ENCODE measurements at places on chromosomes 5 and 9. TPM values are rescaled to one million over a fixed set of nuclear protein-coding genes. Genes with fewer than 3 reads are reported as not detected.

DNA sequence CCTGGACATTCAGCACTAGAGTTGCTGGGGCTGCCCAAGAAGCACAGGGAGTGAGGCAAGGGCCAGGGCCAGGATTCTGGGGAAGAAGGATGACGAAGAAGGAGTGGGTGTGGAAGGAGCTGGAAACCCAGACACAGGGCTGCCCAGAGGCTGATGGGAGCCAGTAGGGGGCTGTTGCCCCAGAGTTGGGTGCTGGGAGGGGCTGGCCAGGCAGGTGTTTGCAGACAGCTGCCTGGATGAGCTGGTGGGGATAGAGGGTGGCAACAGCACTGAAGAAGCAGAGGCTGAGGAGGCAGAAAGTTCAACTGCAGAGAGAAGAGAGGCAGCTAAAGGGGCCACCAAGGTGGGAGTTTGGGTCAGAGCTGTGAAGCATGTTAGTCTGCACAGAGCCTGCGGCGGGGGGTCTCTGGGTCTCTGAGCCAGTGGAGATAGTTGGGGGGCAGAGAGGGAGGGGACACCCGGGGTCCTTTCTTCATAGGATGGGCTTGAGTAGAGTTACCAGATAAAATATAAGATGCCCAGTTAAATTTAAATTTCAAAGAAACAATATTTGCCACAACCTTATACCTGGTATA, 2.5 kb upstream of the AQP7 start:
- H3K4me1 ChIP-seq = no peaks in the 10 kb centered on the region
- no peak for DNase-seq
- H3K27me3 ChIP-seq = no peaks in the 10 kb centered on the region
- no peak overlapping the region for H3K4me3 ChIP-seq
- H3K27ac ChIP-seq = no peak overlapping the region

GRCh38 chr9:73229543-73229942, 77.9 kb downstream of the ANXA1 start:
- H3K4me1 ChIP-seq = no peaks in the 10 kb centered on the region
- DNase-seq = no peak
- H3K36me3 ChIP-seq = no peaks in the 10 kb centered on the region

- DNase-seq = no peak
- no peaks in the 10 kb centered on the region for H3K27me3 ChIP-seq
- H3K4me1 ChIP-seq = no peaks in the 10 kb centered on the region
- H3K36me3 ChIP-seq = no peaks in the 10 kb centered on the region
- no peak within 1 kb of the TSS for H3K27ac ChIP-seq
These were observed at the start of gene PCDHA2 for GRCh38 chr5:140794595-140795258. PCDHA2 (plus strand) TSS chr5:140794852.

Gene C1QTNF3
- 1.0 TPM for total RNA-seq

- no peaks in the 10 kb centered on the region for H3K27me3 ChIP-seq
- H3K4me1 ChIP-seq = no peaks in the 10 kb centered on the region
- H3K27ac ChIP-seq = no peak overlapping the region
- no peak overlapping the region for H3K4me3 ChIP-seq
These were observed 43.7 kb downstream of the ZNF366 start for GRCh38 chr5:72463449-72464052.

DNA sequence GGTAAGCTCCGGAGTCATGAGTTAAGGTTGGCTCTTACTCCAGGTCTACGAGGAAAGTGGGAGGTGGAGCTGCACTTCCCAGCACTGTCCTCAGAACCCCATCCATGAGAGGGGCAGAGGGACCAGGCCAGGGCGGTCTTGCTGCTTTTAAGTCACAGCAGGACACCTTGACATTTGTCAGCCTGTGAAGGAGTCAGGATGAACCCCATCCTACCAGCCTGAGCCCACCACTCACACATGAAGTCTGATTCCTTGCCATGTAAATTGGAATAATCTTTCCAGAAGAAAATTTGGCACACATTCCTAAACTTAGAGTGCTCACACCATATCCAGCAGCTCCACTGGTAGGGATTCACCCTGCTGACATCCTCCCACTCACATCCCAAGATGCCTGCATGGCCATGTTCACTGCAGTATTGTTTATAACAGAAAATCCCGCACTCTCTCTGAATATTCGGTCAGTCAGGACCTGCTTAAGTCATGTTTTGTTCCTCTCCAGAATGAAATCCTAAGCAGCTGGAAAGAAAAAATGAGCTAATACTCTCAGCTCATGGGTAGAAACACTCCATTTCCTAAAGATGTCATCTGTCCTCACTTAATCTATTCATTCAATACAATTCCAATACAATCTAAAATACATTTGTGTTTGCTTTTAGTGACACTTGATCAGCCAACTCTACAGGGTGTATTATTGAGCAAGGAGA, 79.3 kb upstream of the COL5A1 start:
- no peaks in the 10 kb centered on the region for H3K27me3 ChIP-seq
- H3K36me3 ChIP-seq = no peaks in the 10 kb centered on the region
- no peak overlapping the region for H3K4me3 ChIP-seq
- H3K27ac ChIP-seq = no peak overlapping the region
- DNase-seq = no peak

- no peak for DNase-seq
- H3K27ac ChIP-seq = no peak overlapping the region
- H3K36me3 ChIP-seq = no peaks in the 10 kb centered on the region
- H3K4me3 ChIP-seq = no peak overlapping the region
These were observed 59.1 kb upstream of the PJA2 start for GRCh38 chr5:109468737-109469420.

DNA sequence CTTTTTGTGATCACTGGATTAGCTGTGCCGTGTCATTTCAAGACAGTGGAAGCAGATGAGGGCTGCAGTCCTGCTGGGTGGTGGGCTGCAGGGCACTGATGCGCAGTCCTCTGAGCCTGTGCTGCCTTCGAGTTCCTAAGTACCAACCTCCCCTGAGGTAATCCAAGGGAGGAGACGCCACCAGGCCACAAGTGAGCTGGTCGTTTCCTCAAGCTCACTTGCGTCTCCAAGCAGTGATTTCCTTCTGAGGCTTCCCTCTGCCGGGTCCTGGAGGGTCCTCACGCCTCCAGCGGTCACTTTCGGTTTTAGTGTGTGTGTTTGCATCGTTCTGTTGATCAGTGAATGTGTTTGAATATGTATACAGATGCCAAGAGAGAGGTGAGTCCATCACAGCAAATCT, 115.7 kb downstream of the TRIO start:
- DNase-seq = no peak
- H3K36me3 ChIP-seq = no peaks in the 10 kb centered on the region
- peak overlapping the region; percentile 11 for H3K27ac ChIP-seq
- H3K4me3 ChIP-seq = no peak overlapping the region

- H3K4me1 ChIP-seq = peaks cover 3% of the 10 kb centered on the region
- H3K27me3 ChIP-seq = no peaks in the 10 kb centered on the region
- H3K27ac ChIP-seq = no peak overlapping the region
- H3K36me3 ChIP-seq = no peaks in the 10 kb centered on the region
- no peak for DNase-seq
These were observed 46.3 kb upstream of the SMIM23 start for GRCh38 chr5:171739271-171739670.

Gene NMUR2
- total RNA-seq = not detected

Gene FAXDC2
- total RNA-seq = 3.7 TPM

Gene SH3RF2
- total RNA-seq = 0.95 TPM

- no peaks in the 10 kb centered on the region for H3K27me3 ChIP-seq
- H3K4me3 ChIP-seq = no peak overlapping the region
- no peaks in the 10 kb centered on the region for H3K36me3 ChIP-seq
- DNase-seq = no peak
These were observed 16.3 kb upstream of the NPR2 start for GRCh38 chr9:35774907-35775635.

Gene CXCL14
- 2.4 TPM for total RNA-seq

Gene SLC36A2
- total RNA-seq = not detected

GRCh38 chr9:127664678-127665507, 41.9 kb upstream of the CFAP157 start:
- no peak overlapping the region for H3K27ac ChIP-seq
- no peak overlapping the region for H3K4me3 ChIP-seq
- no peak for DNase-seq
- H3K36me3 ChIP-seq = peaks cover 17% of the 10 kb centered on the region
- no peaks in the 10 kb centered on the region for H3K27me3 ChIP-seq
- H3K4me1 ChIP-seq = no peaks in the 10 kb centered on the region

Gene ARL14EPL
- not detected for total RNA-seq

- no peak overlapping the region for H3K27ac ChIP-seq
- DNase-seq = no peak
- H3K27me3 ChIP-seq = no peaks in the 10 kb centered on the region
- H3K36me3 ChIP-seq = no peaks in the 10 kb centered on the region
These were observed 24.0 kb downstream of the ADAMTSL2 start for GRCh38 chr9:133558191-133559126.

Gene GRXCR2
- not detected for total RNA-seq

DNA sequence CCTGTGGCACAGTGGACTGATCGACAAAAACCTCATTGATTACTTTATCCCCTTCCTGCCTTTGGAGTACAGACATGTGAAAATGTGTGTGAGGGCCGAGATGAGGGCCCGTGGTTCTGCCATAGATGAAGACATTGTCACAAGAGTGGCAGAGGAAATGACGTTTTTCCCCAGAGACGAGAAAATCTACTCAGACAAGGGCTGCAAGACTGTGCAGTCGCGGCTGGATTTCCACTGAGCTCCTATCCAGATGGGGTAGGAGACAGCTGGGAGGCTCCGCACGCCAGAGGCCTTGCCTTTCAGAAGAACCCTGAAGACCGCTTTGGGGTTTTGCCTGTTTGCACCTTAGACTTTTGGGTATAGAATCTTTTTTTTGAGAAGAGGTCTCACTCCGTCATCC, 6.4 kb downstream of the TOR1B start:
- no peak overlapping the region for H3K27ac ChIP-seq
- DNase-seq = no peak
- no peak overlapping the region for H3K4me3 ChIP-seq

- H3K27ac ChIP-seq = peak overlapping the region; percentile 46
- peaks cover 15% of the 10 kb centered on the region for H3K36me3 ChIP-seq
- H3K4me1 ChIP-seq = peaks cover 40% of the 10 kb centered on the region
- no peaks in the 10 kb centered on the region for H3K27me3 ChIP-seq
- peak overlapping the region; percentile 42 for H3K4me3 ChIP-seq
- no peak for DNase-seq
These were observed 2.9 kb downstream of the DNAJB5 start for GRCh38 chr9:34992376-34992951.

DNA sequence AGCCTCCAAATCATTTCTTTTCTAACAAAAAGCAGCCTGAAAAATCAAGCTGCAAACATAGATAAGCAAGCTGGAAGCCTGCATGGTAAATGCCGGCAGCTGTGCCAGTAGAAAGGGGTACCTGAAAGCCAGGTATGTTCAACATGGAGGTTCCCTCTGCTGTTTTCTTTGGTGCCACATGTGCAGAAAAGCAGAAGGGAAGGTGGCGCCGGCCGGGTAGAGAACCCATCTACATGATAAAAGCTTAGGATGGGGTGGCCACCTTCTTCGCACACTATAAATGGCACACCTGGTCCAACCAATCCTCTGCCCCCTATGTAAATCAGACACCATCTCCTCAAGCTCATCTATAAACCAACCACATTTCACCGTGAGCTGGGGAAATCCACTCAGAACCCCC, 268.9 kb upstream of the IRX2 start:
- DNase-seq = no peak
- H3K27me3 ChIP-seq = no peaks in the 10 kb centered on the region
- no peaks in the 10 kb centered on the region for H3K36me3 ChIP-seq
- no peak overlapping the region for H3K4me3 ChIP-seq

- H3K27me3 ChIP-seq = no peaks in the 10 kb centered on the region
- DNase-seq = no peak
- H3K27ac ChIP-seq = no peak overlapping the region
- no peaks in the 10 kb centered on the region for H3K36me3 ChIP-seq
- H3K4me1 ChIP-seq = no peaks in the 10 kb centered on the region
These were observed 39.3 kb upstream of the TNC start for GRCh38 chr9:115157245-115157674.

DNA sequence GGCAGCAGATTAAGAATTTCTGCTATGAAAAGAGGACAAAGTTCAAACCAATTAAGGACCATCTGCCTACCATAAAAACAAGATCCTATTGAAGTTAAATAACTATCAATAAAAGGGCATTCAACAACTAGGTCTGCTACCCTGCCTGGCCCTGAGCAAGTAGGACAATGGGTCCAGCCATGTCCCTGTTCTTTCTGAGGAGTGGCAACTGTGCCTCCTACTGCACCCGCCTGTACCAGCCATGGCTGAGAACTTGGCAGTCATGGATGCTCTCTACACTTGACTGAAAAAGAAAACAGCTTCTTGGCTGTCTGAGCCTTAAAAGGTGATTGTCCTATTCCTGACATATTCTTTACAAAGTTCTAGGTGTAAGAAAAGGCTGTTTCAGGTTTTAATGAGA, 652.4 kb downstream of the PDE4D start:
- no peak overlapping the region for H3K4me3 ChIP-seq
- no peak for DNase-seq
- no peaks in the 10 kb centered on the region for H3K36me3 ChIP-seq
- H3K27ac ChIP-seq = no peak overlapping the region

DNA sequence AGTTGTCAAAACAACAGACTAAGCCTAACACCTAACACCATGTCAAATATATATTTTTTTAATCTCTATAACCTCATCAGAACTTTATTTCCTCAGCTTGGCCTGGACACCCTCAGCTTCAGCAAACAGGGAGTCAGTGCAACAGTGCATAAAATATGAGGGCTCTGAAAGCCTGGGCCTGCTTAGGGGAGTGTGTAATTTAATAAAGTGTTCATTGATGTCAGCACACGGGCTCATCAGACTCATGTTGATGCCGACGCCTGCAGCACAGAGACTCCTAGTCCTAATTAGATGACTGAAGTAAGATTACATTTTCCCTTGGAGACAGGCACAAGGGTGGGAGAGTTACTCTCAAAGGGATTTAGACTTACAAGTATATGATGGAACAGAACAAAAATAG, 37.8 kb downstream of the CDH10 start:
- no peak overlapping the region for H3K4me3 ChIP-seq
- H3K27me3 ChIP-seq = no peaks in the 10 kb centered on the region
- DNase-seq = no peak
- H3K27ac ChIP-seq = no peak overlapping the region
- no peaks in the 10 kb centered on the region for H3K36me3 ChIP-seq

- H3K4me1 ChIP-seq = peaks cover 19% of the 10 kb centered on the region
- no peaks in the 10 kb centered on the region for H3K27me3 ChIP-seq
- no peaks in the 10 kb centered on the region for H3K36me3 ChIP-seq
- DNase-seq = no peak
- H3K27ac ChIP-seq = no peak overlapping the region
These were observed 103.1 kb upstream of the PRLR start for GRCh38 chr5:35333366-35333765.

DNA sequence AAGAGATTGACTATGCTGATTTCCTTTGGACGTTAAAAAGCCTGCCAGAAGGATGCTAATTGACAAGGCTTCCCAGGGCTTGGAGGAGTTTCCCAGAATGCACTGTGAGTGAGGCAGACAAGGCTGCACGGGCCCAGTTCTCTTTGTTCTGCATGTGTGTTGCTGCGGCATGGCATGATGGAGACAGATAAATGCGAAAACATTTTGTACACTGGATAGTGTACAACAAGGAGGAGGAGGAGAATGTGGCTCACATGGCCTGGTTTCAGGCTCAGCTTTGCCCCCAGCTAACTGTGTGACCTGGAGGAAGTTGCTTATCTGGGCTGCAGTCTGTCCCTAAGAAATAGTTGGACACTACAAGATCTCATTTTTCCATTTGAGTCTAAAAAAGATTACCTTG, 135.5 kb upstream of the CPEB4 start:
- no peaks in the 10 kb centered on the region for H3K36me3 ChIP-seq
- no peaks in the 10 kb centered on the region for H3K27me3 ChIP-seq
- no peak overlapping the region for H3K27ac ChIP-seq
- peaks cover 6% of the 10 kb centered on the region for H3K4me1 ChIP-seq

GRCh38 chr5:76271836-76272235, 131.2 kb upstream of the IQGAP2 start:
- H3K4me3 ChIP-seq = no peak overlapping the region
- H3K4me1 ChIP-seq = no peaks in the 10 kb centered on the region
- no peak overlapping the region for H3K27ac ChIP-seq
- no peaks in the 10 kb centered on the region for H3K36me3 ChIP-seq

Measured in H1 (cell line).